Breast epithelium (tissue), 4 donors: ENCODE measurements at places on chromosomes 6 and 20. TPM values are rescaled to one million over a fixed set of nuclear protein-coding genes. Genes with fewer than 3 reads are reported as not detected.
A peak's percentile ranks its signal among the peaks of the same experiment; 100 is the strongest.

The C4A gene
- 275 TPM for total RNA-seq

- DNase-seq, result peak; percentile 67
These were observed 31.7 kb upstream of the SCUBE3 start for GRCh38 chr6:35181933-35182612.

DNA sequence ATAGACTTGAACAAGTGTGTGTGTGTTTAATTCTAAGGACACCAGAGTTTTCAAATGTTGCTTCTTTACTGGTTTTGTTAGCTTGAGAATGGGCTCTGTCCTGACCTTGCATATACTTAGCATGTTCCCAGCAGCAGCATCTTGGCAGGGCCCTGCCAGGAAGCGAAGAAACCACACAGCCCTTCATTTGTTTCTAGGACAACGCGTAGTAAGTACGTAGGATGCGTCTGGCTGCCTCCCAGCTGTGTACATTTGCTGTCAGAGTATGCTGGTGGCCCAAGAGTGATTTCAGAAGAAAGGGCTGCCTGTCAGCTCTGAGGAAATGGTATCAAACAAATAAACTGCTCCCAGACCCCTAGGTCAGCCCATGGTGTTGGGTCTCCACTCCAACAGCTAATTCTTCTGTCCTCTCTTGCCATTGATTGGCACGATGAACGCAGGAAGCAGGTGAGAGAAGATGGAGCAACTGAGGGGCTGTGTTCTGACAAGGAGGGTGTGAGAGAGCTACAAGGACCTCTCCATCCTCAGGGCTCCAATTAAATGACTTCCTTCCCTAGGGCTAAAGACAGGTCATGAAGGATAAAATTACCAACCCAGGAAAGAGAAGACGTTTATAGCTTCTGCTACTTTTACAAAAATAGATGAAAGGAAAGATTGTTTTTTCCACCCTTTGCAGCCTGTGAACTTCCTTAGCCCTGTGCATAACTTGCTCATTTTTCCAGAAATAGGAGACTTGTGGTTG, 55.9 kb upstream of the HDDC2 start:
- DNase-seq, result peak; percentile 32

The RBM24 gene
- 1.8 TPM for total RNA-seq

- DNase-seq, result no peak
These were observed 10.4 kb upstream of the MMP9 start for GRCh38 chr20:45998337-45998736.

- no peak for DNase-seq
These were observed 9.2 kb downstream of the GGT7 start for GRCh38 chr20:34863421-34863965.

DNA sequence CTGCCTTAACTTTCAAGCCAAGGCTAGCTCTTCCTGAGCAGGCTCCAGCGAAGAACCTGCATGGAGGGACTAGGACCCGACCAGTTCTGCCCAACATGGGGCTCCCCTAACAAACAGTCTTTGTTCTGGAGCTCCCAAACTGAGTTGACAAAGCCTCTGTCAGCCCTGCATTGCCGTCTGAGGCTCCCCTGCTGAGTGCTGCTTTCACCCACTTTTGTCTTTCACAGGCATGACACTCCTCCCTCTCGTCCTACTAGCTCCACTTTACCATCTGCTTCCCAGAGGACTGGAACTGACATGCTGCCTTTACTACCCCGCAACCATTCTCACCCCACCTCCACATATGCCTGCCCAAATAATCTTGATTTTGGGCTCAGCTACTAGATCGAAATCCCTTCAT, 45.1 kb upstream of the B4GALT5 start:
- no peak for DNase-seq

GRCh38 chr6:25172819-25173218, 106.4 kb upstream of the CARMIL1 start:
- no peak for DNase-seq
